NCI-H2227 treated with DMSO at 0.1 percent for 48 hours (cell line): ENCODE measurements at places on chromosomes 7 and 10.

- no peak for DNase-seq
These were observed 101.9 kb upstream of the LAMB4 start for GRCh38 chr7:108232076-108232475.

- DNase-seq, result no peak
These were observed 52.1 kb downstream of the STRA8 start for GRCh38 chr7:135285547-135286233.

DNA sequence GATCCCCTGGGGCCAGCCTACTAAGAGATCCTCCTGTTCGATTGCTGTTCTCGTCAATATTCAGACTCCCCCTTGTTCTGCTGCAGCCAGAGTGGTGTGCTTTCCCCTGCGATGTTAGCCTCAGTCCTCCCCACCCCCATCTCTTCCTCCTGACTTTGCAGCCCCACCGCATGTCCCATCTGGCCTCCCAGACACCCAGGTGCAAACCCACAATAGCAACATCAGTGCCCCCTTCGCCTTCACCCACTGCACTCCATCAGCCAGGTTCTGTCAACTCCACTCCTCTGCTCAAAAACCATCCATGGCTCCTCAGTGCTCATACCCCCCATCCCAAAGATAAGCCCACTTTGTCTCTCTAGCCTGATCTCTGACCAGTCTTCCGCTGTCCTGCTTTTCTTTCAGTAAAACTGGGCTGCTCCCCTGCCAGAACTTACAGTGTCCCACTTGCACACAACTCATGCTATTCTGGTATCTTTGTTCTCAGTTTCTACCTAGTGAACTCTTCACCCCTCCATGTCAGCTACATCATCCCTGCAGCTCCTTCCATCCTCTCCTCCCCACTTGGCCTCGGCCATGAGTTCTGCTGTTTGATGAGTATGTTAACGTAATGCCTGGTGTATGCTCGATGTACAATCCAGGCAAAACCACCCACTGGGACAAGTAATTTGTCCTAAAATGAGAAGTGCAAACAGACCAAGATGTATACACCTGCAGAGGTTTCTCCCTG is 26.6 kb downstream of the COL13A1 start:
- no peak for DNase-seq

GRCh38 chr7:28266402-28266801 is 85.8 kb upstream of the JAZF1 start:
- DNase-seq, result no peak

DNA sequence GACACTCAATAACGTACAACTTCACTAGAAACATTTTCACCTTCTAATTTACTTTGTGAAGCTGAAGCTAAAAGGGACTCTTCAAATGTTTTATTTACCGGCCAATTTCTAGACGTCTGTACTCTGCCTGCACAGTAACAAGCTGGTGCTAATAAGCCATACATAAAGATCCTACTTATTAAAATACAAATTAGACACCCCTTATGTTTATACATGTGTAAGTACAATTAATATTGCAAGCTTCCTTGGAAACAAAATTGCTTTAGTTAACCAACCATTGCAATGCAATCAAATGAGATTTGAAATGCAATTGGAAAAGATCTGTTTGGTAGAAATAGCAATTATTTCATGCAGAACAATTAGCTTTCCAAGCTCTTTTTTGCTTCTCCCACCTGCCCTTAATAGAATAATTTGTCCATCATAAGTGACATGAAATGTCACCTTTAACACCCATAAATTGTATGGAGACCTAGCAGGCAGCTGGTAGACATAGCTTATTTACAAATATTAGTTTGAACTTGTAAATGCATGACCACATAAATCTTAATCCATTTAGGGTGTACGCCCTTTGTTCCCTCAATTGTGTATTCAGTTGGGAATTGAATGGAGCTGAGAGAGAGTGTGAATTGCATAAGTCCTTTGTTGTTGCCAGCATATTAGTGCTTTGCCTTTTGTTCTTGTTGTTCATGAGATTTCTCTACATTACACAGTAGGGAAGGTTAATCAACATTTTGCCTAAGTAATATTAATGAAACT is 277.1 kb downstream of the CACNA2D1 start:
- DNase-seq, result peak; percentile 29

DNA sequence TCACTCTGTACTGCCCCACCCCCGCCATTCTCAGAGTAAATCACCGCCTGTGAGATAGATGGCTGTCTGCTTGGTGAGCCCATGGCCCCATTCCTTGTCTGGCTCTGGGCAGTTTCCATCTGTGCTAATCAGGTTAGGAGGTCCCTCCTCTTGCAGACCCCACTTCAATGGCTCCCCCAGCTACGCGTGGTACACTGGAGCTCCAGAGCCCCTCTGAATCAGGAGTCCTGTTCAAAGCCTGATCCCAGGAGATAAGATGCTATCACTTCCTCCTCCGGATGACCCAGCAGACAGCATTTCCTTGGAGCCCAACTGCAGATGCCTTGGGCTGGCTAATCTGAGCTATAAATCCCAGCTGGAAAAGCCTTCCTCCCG is 122.3 kb downstream of the SH3PXD2A start:
- no peak for DNase-seq

DNA sequence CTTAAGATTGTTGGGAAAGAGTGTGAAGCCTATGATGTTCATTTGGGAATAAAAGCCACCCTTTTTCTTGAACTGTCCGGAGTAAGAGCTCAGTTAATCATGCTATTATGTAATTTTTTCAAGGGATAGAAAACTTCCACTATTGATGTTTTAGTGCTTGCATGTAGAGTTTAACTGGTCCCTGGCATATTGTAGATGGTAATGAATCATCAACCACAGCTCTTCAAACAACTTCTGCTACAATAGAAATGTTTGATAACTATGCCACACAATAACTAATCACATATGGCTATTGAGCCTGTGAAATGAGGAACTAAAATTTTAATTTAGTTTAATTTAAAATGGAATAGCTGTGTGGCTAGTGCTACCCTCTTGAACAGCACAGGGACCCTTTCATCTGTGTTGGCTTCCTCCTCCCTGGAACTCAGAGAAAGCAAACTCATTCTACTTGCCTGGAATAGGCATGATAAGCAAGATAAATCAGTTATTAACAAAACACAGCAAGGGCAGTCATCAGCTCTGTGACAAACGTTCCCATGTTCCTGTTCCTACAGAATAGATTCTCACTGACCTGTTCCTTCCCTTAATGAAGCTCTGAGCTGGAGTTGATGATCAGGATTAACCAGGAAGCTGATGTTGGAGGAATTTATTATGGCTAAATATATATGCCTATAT is 4.9 kb upstream of the SRI start:
- no peak for DNase-seq

GRCh38 chr7:20894806-20895205 is 108.1 kb upstream of the SP8 start:
- DNase-seq, result no peak

GRCh38 chr7:138077809-138078208 is 1.6 kb downstream of the AKR1D1 start:
- no peak for DNase-seq

- DNase-seq, result no peak
These were observed 12.1 kb upstream of the NPFFR1 start for GRCh38 chr10:70295926-70296325.

DNA sequence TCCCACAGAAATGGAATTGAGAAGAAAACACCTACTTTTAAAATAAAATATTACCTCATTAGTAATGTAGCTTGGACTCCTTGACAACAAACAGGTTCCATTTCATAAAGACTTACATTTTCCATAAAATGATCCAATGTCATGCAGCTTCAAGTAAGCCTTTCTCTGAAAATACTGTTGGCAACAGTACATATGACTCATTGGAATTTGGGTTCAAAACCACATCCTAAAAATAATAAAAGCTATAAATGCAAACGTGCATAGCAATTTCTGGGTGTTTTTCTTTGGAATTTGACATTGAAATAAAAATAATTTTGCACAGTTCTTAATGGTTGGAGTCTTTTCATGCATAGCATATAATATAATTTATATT is 47.9 kb downstream of the FHIP2A start:
- DNase-seq, result no peak

DNA sequence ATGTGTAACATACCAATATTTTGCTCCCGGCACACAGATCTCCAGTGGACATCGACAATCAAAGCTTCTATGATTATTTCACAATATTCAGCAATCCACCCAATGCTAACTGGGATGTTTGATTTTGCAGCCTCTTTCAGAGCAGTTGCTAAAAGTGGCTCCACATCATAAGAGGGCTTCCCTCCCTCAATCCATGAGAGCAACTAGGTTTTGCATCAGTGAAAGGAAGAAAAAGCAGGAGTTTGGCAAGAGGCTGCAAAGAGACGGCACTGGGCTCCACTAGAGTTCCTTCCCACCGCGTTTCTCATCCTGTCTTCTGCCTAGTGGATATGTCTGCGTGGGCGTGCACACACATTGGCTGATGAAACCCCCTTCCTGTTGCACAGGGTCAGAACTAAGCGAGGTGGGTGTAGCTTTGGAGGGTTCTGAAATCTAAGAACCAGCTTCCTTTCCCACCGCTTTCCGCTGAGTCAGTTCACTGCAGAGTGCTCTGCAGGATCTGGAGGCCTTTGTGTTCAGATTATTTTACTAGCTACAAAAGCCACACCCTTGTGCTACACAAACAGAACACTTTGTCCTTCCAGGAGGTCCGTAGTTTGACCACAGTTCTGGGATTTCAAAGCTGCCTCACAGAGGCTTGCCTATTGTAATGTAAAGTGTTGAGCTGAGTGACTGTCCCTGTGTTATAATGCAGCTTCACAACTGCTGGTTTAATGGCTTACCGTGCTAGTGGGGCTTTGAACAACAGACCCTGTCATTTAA is 28.1 kb downstream of the ARL4A start:
- DNase-seq, result peak; percentile 73

DNA sequence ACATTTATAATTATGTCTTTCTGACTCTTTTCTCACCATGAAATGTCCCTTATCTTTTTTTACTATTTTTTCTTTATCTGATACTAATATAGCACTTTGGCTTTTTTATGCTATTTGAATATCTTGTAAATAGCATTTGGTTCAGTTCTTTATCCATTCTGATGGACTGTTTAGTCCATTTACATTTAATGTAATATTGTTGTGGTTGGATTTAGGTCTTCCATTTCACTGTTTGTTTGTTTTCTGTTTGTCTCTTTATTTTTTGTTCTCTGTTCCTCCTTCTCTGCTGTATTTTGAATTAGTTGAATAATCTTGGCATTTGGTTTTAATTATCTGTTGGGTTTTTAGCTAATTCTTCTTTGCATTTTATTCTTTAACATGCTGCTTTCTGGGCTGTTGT is 89.8 kb downstream of the ANKIB1 start:
- no peak for DNase-seq

DNA sequence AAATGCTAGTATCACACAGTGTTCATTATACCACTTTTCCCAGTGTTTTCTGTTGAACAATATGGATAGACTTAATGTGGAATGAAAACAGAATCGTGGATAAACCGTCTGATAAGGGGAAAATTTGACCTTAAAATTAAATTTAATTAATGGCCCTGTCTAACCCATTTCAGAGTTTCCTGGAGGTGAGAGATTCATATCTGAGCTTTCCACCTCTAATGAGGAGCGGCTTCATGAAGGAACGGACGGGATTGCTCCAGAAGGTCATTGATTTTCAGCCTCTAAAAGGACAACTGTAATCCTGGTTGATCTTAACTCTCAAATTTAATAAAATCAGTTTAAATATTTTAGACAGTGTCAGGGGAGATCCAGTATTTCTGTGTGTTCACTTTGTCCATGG is 874.9 kb downstream of the GRID1 start:
- DNase-seq, result no peak

DNA sequence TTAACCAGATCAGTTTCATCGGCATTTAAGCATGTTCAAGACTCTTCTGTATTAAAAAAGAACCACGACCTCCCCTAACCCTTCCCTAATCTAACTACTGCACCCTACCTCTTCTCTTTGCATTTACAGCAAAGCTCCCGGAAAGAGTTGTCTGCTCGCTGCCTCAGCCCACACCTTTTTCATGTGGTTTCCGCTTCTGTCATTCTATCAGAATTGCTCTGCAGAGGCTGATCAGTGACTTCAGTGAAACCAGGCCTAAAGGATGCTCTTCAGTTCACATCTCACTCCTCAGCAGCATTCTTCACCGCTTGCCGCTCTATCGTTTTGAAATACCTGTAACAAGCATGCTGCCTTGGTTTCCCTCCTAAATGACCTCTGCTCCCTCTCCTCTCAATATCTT is 160.9 kb downstream of the SDK1 start:
- no peak for DNase-seq

GRCh38 chr10:13659887-13660550 is 73.3 kb downstream of the PRPF18 start:
- DNase-seq, result peak; percentile 1

- DNase-seq, result no peak
These were observed 1.9 kb upstream of the CPED1 start for GRCh38 chr7:120986650-120987049.

GRCh38 chr7:9102846-9103245 is 669.4 kb downstream of the NXPH1 start:
- DNase-seq, result no peak

- no peak for DNase-seq
These were observed 132.1 kb downstream of the NRBF2 start for GRCh38 chr10:63265222-63265617.

GRCh38 chr10:48458662-48459048 is 146.2 kb downstream of the ARHGAP22 start:
- no peak for DNase-seq

- peak; percentile 82 for DNase-seq
These were observed at the start of gene TFAM for GRCh38 chr10:58384999-58385783. TFAM (plus strand) TSS chr10:58385410; CDS start chr10:58385548, 138 bp downstream.

- no peak for DNase-seq
These were observed 57.5 kb upstream of the RAPGEF5 start for GRCh38 chr7:22414424-22414823.

- no peak for DNase-seq
These were observed 1.1 kb downstream of the SSBP1 start for GRCh38 chr7:141739250-141739649.

GRCh38 chr10:75238182-75239095 is 2.7 kb upstream of the COMTD1 start:
- no peak for DNase-seq

- DNase-seq, result no peak
These were observed 92.5 kb upstream of the LRGUK start for GRCh38 chr7:134034652-134035051.

- peak; percentile 17 for DNase-seq
These were observed 57.4 kb downstream of the ADRB1 start for GRCh38 chr10:114100848-114101741.

DNA sequence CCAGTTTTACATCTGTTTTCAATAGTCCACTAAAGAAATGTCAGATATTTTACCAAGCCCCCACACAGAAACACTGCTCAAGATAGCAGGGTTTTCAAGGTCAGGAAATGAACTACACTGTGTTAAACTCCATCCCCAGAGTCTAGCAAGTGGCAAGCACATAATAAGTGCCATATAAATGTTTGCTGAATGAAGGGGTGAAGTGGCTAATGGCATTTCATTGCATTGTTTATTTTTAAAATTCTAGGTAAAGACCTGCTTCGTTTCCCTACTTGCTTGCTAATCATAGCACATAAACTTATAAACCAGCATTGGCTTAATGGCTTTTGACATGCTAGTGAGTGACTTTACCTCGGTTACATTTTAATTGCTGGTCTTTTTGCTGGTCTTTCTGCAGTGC is 322.6 kb downstream of the GRID1 start:
- no peak for DNase-seq

- no peak for DNase-seq
These were observed 229.5 kb downstream of the BICC1 start for GRCh38 chr10:58742141-58742540.
